Fibroblast of skin of right quadriceps (primary cell): ENCODE measurements at places on chromosomes 1 and 21.

DNA sequence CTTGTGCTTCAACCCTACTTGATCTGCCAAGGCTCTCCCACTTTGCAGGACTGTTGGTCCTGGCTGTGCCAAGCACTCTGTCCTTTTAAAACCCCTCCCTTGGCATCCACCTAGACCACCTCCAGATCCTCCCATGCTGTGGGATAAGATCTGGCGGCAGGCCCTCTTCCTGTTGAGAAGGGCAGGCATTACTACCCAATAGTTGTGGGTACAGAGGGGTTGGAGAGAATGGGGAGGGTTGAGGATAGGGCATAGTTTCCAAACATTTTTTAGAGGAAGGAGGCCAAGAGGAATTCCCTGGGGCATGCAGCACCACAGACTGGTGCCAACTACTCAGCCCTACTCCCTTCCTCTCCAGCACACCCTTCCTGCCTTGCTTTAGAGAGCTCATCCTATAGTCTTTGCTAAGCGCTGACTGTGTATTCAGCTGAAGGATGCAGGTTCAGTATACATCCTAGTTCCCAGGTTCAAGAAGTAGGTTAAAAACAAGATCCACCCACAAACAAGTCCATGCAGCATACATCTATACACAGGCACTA is 70.7 kb downstream of the TRABD2B start:
- no peak for DNase-seq

GRCh38 chr1:209769971-209770370 is 14.1 kb downstream of the TRAF3IP3 start:
- DNase-seq: no peak

DNA sequence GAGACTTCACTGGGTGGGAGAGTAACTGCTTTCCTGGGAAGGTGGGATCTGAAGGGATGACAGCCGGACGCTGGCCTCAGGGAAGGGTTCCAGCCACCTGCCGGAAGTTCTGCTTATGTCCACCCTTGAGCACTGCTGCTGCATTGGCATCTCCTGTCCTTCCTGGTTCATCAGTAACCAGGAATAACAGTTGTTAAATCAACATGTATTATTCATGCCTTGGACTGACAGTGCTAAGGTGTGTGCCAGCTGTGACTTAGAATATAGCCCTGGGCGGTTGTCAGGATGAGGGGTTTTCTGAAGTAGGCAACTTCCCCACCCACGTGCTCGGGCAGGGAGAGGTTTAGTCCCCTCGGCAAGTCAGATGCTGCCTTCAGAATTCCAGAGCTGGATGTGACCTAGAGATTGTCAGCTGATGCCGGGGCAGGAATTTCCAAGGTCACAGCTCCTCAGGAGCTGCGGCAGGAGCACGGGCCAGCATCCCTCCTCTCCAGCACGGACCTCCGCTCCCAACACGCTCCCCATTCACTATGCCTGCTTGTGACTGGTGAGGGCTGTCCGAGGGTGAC is 17.9 kb downstream of the CLDN14 start:
- no peak for DNase-seq

- peak; percentile 4 for DNase-seq
Observed at GRCh38 chr1:90924982-90925381, 96.9 kb downstream of the ZNF644 start.

DNA sequence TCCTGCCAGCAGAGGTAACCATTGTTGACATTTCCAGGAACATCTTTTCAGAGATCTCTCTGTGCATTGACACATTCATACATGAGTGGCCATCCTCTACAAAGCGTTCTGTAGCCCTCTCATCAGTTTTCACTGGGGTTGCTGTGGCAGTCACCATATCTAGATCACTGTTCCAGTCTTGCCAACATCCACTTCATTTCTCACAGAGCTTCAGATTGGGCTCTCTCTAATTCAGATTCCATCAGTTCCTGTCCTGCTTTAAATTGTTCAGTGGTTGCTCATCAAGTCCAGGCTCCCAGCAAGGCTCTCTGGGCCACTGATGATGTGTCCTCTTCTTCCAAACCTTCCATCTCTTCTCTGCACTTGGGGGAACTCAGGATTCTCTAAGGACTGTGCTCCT is 173.7 kb downstream of the KCNJ6 start:
- DNase-seq: peak; percentile 35

GRCh38 chr1:116875391-116875790 is 34.3 kb upstream of the PTGFRN start:
- no peak for DNase-seq

DNA sequence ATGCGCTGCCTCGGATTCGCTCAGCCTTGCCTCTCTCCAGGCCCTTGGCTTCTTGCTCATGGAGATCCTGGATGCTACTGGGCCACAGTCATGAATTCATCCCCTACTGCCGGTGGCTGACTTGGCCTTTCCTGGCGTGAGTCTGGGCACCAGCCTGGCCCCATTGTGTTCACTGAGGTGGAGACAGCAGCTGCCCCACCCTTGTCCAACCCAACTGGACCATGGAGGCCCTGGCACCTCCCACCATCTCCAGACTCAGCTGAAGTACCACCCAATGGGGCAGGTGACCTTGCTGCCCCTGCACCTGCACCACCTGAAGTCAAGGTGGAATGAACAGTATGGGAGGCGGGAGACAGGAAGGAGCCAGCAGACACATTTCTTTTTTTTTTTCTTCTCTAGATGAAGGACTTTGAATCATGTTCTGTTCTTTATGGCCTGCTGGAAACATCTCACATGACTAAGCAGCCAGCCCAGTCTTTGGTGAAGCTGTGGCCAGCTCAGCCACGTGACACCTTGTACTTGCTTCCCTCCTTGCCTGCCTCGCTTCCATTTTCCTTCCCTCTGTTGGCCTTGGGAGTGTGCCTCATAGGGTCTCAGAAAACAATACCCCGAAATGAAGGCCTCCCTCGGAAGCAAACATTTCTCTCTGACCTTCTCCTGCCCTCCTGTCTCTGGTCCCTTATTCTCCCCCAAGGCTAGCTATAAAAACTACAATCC is 3.8 kb upstream of the SLC30A2 start:
- DNase-seq: no peak

DNA sequence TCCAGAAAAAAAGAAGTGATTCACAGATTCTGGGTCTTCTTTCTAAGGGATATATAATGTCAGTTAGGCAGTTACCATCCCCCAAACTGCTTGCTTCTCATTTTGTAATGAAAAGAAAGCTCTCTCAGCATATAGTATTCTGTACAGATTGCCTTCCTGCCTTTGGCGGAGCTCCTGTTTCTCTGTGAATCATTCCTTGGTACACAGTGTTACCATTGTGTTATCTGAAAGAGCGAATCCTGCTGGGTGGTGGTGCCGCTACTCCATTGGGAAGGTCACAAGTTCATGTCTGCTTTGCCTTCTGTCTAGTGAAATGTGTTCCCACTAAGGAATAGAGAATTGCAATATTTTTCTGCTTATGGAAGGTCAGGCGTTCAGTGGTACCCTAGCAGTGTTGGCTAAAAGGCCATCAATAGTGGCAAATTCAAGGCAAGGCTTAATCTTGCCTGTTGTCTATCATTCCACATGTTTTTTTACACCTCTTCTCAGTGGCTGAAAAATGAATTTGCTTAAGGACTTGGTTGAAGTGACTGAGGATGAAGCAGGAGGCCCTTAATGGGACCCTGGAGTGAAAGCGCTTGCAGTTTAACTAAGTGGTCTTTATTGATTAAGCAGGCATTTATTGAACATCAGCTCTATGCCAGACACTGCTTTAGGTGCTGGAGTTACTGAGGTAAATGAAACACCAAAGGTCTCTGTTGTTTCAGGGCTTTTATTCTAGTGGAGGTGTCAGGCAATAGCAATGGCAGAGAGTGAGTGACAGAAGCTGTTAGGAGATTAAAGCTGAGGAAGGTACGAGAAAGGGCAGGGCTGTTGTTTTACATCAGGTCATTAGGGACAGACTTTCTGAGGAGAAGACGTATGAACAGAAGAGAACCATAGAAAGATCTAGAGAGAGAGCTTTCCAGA is 186.7 kb downstream of the PDE4B start:
- no peak for DNase-seq

DNA sequence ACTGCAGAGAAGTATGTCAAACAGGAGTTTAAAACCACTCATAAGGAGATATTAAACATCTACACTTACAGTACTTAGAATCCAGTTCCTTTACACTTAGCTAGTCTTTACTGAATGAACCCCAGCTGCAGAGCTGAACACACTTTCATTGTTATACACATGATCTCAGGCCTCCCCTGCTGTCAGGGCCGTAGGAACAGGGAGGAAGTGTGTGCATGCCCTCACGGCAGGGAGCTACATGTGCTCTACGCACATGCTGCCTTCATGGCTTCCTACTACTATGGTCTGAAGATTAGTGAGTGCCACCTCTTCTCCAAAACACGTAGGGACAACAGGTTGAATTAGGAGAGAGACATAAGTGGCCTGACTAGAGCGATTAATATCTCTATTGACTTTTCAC is 191.5 kb downstream of the SIPA1L2 start:
- no peak for DNase-seq

DNA sequence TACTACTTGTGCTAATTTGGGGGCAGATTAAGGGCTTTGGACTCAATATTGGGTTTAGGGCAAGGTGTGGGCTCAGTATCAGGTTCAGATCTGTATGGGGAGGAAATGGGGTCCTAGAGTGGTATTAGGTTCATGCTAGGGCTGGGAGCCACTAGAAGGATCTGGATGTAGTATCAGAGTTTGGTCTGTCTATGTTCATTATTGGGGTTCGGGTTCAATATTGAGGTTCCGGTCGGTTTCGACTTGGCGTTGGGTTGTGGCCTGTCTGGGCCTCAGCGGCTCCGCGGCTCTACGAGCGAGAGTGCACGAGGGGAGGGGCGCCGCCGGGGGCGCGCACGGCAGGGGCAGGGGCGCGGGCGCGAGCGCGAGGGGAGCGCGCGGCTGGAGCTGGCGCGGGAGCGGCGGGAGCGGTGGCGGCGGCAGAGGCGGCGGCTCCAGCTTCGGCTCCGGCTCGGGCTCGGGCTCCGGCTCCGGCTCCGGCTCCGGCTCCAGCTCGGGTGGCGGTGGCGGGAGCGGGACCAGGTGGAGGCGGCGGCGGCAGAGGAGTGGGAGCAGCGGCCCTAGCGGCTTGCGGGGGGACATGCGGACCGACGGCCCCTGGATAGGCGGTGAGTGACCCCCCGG is at the start of gene PTPRF:
Gene PTPRF, plus strand, starts transcription at position 401 of the 624 bp plus-strand sequence. CDS start 14,193 bp downstream, outside the sequence.
- DNase-seq: peak; percentile 63

GRCh38 chr1:237041795-237042525 is at the start of gene RYR2:
Gene RYR2, plus strand, starts transcription at chr1:237042184. Its CDS starts 338 bp downstream, at chr1:237042522.
- DNase-seq: no peak

GRCh38 chr1:27832762-27833161 is 2.2 kb downstream of the PPP1R8 start:
- peak; percentile 58 for DNase-seq

DNA sequence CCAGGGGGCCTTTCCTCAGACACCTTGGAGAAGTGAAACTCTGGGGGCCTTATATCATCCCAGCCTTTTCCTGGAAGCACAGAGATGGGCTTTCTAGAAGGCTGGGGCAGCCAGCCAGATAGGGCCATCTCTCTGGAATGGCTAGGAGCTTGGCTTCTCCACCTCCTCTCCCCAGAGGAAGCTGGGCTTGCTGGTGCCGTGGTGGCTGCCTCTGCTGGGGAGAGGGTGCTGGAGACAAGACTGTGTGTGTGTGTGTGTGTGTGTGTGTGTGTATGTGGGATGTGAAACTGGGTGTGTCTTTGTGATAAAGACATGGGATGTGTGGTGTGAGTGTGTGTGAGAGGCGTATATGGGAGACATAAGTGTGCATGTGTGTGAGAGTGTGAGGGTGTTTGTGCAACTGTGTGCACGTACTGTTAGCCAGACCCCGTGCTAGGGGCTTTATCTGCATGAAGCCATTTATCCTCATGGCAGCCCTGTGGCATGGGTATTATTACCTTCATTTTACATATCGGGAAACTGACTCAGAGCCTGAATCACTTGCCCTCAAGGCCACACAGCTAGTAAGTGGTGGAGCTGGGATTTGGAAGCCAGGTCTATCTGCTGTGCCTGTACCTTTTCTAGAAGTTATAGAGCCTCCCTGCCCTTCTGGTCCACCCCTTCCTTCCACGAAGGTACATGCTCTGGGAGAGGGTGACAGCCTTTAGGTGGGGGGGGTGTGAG is 44.2 kb downstream of the PTPRU start:
- DNase-seq: peak; percentile 56

GRCh38 chr1:203349166-203349565 is 1.8 kb downstream of the FMOD start:
- DNase-seq: no peak

- no peak for DNase-seq
Observed at GRCh38 chr1:243921111-243921510, 71.1 kb upstream of the AKT3 start.

GRCh38 chr1:50103615-50104081 is 5.1 kb upstream of the ELAVL4 start:
- DNase-seq: no peak

DNA sequence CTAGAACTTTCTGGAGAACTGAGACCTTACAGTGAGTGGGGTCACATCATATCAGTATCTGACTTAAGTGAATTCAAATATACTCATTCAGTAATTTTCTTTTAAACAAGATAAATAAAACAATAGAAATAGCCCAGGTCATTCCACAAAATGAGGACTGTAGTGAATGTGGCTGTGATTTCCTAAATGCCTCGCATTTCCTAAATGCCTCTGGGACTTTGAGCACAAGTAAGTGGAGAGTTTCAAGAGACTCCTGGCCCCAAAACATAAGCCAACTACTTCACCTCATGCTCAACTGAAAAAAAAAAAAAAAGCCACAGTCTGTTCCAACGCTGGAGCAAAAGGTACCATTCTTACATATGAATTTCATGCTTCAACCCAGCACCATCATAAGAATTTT is 81.5 kb downstream of the ZNF281 start:
- DNase-seq: peak; percentile 53

DNA sequence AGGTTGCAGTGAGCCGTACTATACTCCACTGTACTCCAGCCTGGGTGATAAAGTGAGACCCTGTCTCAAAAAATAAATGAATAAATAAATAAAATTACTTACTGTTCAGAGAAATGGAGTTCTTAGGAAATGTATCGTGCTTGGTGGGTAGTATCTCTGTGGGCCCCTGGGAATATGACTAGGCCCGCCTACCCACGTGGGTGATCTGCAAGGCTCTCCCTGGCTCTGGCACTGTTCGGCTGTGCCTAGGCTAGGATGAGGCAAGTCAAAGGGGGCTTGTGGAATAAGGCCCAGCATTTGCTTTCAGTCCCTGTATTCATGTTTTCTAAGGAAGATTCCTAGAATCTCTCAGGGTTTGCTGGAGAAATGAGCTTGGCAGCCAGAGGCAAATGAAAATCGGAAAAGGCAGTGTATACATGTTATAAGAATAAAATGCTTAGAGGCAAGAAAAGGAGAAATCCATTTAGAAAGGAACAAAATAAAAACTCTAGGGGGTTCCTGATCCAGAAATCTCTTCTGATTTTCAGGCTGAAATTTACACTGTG is 4.5 kb upstream of the CSRP1 start:
- DNase-seq: no peak

GRCh38 chr1:26719205-26719604 is 23.4 kb downstream of the ARID1A start:
- DNase-seq: no peak

DNA sequence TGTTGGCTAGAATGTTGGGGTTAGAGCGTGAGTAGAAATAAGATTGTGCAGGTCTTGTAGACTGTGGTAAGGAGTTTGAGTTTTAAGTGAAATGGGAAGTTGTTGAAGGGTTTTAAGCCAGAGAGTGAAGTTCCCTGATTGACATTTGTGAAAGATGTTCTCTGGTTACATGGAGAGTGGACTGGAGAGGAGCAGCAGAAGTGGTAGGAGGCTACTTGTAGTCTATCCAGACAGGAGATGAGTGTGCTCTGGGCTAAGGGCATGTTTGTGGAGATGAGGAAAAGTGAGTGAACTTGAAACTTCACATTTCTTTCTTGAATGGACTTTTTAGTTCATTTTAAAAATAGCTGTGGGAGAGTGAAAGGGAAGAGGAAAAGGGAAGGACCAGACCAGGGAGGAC is 37.0 kb downstream of the F3 start:
- no peak for DNase-seq
